Stimulated activated CD4-positive, alpha-beta T cell treated with anti-CD3 and anti-CD28 coated beads, Interleukin-4, amount 100 ng/mL, for 1 hour (primary cell): ENCODE measurements at places on chromosomes 4 and X.

DNA sequence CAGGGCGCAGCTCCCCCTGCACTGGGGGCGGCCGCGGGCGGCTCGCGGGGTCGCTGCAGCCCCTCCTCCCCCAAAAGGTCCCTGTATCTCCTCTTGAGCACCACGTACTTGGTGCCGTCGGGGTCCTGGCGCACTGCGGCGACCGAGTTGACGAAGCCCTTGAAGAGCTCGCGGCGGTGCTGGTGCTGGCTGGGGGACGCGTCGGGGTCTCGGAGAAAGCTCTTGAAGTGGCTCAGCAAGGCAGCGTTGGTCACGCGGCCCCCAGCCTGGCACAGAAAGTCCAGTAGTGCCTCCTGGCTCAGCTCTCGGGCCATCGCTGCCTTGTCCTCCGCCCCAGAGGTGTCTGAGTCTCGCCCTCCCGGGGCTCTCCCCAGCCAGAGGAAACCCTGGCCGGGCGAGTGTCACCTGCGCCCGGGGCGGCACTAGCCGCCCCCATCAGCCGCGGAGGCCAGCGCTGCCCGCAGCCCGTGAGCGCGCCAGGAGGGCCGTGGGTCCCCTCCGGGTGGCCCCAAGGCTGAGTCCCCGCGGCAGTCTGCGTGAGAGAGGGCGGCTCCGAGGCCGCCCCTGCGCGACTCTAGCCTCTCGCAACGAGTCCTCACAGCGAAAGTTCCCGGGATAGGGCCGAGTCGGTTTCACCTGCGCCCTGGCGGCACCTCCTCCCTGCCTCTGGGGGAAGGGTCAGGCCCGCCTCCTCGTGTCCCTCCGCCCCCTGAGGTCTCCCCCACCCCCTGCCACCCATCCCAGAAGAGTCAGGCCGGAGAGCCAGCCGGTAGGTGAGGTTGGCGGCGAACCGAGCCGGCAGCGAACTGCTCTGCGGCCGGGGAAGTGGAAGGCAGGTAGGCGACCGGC lies at the start of gene SOWAHB:
TSS of gene SOWAHB (minus strand) at position 609 of the 849 bp plus-strand sequence. CDS start at position 314, 295 bp downstream.
- peak; percentile 35 for DNase-seq

DNA sequence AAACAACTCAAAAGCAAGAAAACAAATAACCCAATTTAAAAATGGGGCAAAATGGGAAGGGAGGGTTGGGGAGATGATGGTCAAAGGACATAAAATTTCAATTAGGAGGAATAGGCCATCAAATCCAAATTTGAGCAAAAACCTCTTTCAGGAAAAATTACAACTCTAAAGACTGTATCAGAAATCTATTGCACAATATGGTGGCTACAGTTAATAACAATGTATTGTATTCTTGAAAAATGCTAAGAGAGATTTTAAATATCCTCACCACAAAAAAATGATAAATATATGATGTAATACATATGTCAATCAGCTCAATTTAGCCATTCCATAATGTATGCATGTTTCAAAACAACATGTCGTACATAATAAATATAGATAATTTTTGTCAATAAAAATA lies 60.7 kb downstream of the RELL1 start:
- DNase-seq: no peak

DNA sequence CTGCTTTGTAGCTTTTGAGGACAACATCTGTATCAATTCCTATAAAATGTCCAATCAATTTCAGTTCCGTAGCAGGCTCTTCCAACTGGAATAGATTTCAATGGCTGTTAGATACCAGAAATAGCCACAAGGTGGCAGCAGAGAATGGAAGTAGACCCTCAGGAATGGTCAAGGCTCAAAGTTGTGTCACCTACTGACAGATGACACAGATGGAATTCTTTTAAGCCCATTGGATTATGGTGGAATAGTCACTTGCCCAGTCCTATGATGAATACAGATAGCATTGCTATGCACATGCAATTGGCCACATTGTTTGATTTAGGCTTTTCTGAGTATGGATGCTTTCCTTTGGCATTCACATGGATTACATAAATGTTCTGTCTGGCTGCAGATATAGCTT lies 130.4 kb upstream of the RADX start:
- peak; percentile 2 for DNase-seq

DNA sequence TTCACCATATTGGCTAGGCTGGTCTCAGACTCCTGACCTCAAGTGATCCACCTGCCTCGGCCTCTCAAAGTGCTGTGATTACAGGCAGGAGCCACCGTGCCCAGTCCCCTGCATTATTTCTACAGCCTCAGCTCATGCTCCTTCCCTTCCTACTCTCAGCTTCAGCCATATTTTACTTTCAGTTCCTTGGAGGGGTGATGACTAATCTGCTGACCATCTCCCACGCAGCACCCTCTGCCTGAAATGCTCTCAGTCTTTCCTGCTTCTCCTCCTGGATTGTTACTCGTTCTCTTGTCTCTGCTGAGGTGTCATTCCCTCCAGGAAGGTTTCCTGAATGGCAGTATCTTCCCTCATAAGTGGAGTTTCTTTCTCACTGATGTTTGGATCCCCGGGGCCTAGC lies 63.3 kb downstream of the MOSPD2 start:
- no peak for DNase-seq

DNA sequence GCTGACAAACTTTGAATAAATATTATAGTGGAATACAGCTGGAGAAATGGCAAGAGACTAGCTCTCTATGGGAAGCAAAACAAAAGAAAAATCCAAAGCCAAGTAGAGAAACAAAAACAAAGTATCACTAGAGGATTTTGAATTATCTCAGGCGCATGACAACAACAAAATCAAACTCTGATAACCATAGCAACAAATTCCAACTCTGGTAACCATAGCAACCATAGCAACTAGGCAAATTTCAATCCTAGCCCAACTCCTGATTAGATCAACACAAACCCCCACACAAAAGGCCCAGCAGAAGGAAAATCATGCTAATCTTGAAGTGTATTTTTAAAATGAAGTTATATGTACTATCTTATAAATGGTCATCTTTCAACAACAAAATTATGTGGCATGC lies 98.4 kb upstream of the MAGEE2 start:
- no peak for DNase-seq

GRCh38 chrX:11629593-11630211 lies 36.0 kb downstream of the ARHGAP6 start:
- DNase-seq: no peak
